Femur (tissue), 1 donor: ENCODE measurements at places on chromosomes 3 and 15.
A peak's percentile ranks its signal among the peaks of the same experiment; 100 is the strongest.

GRCh38 chr15:95919460-95919859 lies 411.0 kb upstream of the NR2F2 start:
- no peak for DNase-seq

GRCh38 chr3:123258811-123259420 lies 57.2 kb downstream of the SEC22A start:
- no peak for DNase-seq

DNA sequence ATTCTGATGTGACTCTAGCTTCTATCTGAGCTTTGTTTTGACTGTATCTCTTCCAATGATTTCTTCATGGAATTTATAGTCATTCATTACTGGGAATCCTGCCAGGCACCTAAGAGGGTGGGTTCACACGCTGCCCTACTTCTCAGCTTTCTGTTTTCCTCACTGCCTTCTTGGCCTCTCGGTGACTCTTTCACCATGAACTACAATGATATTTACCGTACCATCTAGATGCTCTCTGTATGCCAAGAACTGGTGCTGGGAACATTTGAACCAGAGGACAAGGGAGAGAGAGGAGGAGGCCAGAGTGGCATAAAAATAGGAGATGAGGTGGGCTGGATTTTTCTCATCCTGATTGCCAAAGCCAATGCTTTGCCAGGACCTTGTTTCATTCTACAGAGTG lies 280.0 kb upstream of the P2RY1 start:
- no peak for DNase-seq

- DNase-seq = no peak
Observed at GRCh38 chr3:177624528-177625495, 427.5 kb upstream of the TBL1XR1 start.

- no peak for DNase-seq
Observed at GRCh38 chr3:149378478-149379309, 1.2 kb upstream of the TM4SF1 start.

DNA sequence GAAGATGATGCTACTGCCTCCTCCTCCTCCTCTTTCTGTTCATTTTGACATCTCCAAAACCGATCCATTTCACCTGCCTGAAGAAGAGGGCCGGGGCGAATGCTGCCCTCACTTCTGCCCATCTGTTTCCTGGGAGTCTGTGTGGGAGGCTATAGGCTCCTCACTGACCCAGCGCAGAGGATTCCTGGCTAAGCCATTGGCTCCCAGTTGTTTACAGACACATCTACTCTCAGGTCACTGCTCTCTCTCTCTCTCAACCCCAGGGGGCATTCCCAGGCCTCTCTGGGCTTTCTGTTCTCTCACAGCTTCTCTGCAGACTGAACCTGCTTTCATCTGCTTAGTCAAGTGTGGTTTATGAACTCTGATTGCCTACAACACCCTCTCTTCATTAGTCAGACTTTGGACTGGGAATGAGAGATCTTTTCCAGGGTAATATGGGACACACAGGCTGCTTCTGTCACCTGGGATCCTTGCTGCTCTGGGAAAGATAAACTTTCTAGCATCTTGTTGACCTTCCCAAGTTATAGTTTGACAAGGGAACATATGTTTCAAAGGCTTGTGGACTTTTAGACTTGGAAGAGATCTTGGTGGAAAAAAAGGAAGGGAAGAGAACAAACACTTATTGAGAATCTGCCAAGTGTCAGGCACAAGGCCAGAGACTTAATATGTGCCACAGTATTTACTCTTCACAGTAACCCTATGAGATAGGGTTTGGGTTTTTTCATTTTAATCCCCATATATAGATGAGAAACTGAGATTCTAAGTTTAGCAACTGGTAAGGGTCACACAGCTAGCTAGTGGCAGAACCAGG lies 30.2 kb upstream of the USP3 start:
- no peak for DNase-seq

DNA sequence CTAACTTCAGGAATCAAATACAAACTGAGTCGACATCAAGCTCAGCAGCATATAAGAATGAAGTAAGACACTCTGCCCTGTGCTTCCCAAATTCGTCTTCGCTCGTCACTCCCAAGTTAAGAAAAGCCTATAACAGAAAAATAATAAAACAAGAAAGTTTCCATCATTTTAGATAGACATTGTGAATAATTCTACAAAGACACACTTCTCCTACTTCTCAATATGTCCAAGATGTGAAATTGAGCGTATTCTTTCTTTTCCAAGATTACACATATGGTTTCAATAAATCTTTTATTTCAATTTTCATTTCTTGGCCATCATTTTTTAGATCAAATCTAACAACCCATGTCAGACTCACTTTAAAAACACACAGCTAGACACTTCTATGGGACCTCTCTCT lies 85.1 kb downstream of the FSIP1 start:
- DNase-seq = no peak

- no peak for DNase-seq
Observed at GRCh38 chr15:92711457-92711831, 55.9 kb upstream of the FAM174B start.

DNA sequence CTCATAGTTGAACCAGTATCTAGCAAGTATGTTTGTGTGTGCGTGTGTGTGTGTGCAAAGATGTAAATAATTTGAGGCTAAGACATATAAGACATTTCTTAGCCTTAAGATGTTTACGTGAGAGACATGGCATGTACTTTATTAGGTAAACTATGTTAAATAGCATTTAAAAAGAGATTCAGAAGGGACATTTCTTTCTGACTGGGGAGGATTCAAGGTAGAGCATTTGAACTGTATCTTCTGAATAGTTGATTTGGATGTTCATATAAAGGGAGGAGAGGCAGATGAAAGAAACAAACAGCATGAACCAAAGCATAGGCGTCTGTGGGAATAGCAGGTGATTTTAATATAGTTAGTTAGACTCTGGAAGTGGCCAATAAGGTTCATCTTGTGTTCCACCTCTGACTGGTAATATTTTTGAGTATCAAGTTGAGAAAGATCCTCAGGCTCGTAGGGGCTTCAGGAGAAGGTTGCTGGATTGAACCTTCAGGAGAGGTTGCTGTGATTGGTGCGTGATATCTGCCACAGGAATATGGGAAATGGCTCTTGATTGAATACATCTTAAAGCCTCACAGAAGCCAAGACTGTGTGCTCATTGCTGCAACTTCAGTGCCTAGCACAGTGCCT lies 12.6 kb downstream of the NFKBIZ start:
- DNase-seq = no peak

- DNase-seq = no peak
Observed at GRCh38 chr3:109066864-109067263, 51.1 kb downstream of the MORC1 start.

DNA sequence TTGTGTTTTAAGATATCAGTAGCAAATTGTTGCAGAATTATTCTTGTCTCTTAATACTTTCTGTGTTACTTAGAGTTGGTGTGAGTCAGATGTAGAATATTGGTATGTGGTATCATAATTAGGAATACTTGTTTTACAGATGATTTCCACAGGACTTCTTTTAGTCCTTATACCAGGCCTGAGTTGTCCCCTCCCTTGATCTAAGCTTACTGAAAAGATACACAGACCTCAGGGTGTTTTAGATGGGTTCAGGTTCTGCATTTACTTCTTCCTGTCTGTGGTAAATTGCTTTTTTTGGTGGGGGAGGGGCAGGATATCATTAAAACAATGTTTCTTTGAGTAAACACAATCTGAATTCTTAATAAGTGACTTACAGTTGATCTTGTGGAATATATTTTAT lies 14.2 kb downstream of the DZIP3 start:
- no peak for DNase-seq

DNA sequence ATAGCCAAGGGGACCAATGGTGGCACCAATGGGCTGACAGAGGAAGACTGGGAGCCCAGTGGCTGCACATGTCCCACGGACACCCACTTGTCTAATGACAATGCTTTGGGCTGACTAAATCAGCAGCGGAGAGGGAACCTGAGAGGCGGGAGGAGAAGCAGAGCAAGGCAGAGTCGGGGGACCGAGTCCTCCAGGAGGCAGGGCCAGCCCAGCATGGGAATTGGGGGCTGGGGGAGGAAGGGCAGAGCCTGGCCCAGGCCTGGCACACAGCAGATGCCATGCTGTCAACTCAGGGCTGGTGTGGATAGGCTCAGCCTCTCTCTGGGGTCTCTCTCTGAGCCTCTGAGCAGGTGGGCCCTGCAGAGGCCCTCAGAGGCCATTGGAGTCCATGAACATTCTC lies 78.4 kb upstream of the KLF13 start:
- no peak for DNase-seq

DNA sequence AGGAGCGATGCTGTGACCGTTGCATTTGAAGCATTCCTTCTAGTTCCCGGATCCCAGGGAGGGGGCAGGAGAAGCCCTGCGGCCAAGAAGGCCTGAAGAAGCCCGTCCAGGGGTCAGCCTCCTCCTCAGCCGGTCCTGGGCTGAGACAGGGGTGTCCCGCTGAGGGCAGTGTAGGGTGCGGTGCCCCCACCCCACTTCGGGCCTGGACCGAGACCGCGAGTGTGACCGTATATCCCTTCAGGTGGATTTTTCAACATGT lies 2.8 kb downstream of the OCA2 start:
- DNase-seq = no peak

- no peak for DNase-seq
Observed at GRCh38 chr15:72521682-72522081, 47.6 kb downstream of the ARIH1 start.

DNA sequence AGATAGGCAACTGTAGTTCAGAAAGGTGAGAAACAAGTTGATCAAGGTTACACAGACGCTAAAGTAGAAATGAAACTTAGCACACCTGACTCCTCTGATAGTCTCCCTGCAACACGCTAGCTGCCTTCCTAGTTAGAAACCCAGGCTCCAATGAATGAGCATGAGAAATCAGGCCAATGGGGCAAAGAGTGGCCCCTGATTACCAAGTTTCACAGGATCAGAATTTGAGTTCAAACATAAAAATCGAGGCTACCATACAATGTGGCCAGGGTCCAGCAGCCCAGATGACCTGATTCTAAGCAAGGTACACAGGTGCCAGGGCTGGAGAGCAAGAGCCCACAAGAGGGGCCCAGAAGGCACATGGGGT lies 7.7 kb downstream of the PLD1 start:
- DNase-seq = no peak

DNA sequence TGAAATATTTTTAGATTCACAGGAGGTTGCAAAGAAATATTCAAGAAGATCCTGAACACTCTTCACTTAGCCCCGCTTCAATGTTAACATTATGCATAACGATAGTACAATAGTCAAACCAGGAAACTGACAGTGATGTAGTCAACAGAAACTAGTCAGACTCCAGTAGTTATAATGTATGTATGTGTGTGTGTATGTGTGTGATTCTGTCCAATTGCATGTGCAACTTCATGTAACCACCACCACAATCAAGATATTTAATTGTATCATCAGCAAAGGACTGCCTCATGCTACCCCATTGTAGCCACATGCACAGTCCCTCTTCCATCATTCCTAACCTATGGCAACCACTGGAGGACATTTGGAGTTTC lies 77.9 kb downstream of the APBA2 start:
- no peak for DNase-seq

DNA sequence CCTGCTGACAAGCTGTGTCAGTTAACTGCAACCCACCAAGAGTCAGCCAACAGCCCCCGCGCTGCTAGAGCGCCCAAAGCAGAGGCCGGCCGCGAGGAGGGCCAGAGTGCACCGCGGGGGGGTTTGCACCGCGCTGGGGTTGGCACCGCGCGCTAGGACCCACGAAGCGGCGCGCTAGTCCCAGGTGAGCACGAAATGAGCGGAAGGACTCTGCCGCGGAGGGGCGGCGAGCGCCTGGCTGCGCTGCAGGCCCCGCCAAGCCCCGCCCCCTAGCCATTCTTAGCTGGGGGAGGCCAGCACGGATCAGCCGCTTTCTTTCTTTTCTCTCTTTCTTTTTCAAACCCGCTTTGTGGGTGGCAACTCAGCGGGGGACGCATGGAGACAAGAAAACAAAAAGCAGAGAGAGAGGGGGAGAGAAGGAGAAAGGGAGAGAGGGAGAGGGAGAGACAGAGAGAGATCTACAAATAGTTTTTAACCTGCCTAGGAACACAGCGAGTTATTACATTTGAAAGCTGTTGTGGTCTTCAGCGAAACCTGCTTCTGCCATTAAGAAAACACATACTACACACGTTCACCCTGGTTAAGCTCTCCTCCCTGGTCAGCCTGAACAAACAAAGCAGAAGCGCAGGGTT lies 6.9 kb upstream of the FOXB1 start:
- DNase-seq = no peak

GRCh38 chr3:170367797-170368196 lies 10.3 kb downstream of the SKIL start:
- no peak for DNase-seq

GRCh38 chr3:105944276-105944675 lies 75.5 kb upstream of the CBLB start:
- DNase-seq = no peak

GRCh38 chr15:80068578-80068977 lies 9.1 kb downstream of the ZFAND6 start:
- DNase-seq = peak; percentile 26

GRCh38 chr3:176734146-176734545 lies 463.1 kb downstream of the TBL1XR1 start:
- no peak for DNase-seq

DNA sequence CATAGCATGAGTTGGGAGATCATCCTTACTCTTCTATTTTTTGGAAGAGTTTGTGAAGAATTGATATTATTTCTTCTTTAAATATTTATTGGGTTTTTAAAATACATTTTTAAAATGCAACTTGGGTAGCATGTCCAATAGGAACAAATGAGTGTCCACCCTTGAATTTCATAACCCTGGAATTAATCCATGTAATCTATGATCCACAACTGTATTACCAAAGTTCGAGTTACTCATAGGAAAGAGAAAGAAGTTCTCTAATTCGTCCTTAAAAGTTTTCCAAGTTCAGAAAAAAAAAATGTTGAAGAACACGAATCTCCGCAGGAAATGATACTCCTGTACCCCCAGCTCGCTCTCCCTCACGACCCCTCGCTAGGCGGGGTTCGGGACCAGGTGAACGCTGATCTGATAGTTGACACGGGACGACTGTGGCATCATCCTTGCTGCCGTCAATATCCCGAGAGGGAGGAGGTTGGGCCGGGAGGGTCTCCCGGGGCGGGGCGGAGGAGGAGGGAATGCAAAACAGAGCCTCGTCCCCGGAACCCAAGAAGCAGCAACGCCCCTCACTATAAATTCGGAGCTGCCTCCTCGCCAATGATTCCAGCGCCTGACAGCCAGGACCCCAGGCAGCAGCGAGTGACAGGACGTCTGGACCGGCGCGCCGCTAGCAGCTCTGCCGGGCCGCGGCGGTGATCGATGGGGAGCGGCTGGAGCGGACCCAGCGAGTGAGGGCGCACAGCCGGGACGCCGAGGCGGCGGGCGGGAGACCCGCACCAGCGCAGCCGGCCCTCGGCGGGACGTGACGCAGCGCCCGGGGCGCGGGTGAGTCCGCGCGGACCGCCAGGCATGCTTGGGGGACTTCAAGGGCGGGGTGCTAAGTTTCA lies at the start of gene AGTR1:
AGTR1 (plus strand) TSS at position 598 of the 884 bp plus-strand sequence. CDS start 43,133 bp downstream, outside the sequence.
- DNase-seq = peak; percentile 89
